Thyroid gland (tissue), 4 donors: ENCODE measurements at places on chromosomes 1 and 21. TPM values are rescaled to one million over a fixed set of nuclear protein-coding genes. Genes with fewer than 3 reads are reported as not detected.

PACC1 gene
- 5.1 TPM for total RNA-seq

DNA sequence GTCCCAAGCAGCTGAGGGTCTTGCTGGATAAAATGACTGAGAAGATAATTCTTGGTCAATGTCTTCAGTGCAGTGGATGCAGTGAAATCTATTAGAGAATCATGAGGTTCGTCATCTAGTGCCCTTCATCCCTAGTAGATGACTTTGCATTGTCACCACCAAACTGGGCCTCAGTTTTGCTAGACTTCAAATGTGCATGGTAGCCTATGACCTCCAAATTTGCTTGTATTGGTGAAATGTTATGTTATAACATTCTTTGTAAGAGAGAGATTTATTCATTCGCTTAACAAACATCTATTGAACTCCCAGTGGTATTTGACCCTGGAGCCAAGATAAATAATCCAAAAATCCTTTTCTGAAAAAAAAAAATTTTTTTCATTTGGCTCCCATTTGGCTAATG, 183.8 kb downstream of the LMX1A start:
- H3K27me3 ChIP-seq = no peaks in the 10 kb centered on the region
- no peaks in the 10 kb centered on the region for H3K4me1 ChIP-seq
- H3K27ac ChIP-seq = no peak overlapping the region

CFAP141 gene
- not detected for total RNA-seq

DNA sequence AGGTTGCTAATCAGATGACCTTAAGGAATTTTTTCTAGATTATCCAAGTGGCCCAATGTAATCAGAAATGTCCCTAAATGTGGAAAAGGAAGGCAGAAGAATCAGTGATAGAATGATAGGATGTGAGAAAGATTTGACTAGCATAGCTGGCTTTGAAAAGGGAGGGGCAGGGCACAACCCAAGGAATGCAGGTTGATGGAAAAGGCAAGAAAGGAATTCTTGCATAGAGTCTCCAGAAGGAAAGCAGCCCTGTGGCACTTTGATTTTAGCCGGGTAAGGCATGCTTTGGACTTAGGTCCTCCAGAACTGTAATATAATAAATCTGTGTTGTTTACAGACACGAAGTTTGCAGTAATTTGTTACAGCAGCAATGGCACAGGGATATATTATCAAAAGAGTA, 375.7 kb upstream of the B3GALT2 start:
- H3K27ac ChIP-seq = no peak overlapping the region
- H3K4me3 ChIP-seq = no peak overlapping the region
- H3K27me3 ChIP-seq = no peaks in the 10 kb centered on the region
- no peaks in the 10 kb centered on the region for H3K4me1 ChIP-seq

DNA sequence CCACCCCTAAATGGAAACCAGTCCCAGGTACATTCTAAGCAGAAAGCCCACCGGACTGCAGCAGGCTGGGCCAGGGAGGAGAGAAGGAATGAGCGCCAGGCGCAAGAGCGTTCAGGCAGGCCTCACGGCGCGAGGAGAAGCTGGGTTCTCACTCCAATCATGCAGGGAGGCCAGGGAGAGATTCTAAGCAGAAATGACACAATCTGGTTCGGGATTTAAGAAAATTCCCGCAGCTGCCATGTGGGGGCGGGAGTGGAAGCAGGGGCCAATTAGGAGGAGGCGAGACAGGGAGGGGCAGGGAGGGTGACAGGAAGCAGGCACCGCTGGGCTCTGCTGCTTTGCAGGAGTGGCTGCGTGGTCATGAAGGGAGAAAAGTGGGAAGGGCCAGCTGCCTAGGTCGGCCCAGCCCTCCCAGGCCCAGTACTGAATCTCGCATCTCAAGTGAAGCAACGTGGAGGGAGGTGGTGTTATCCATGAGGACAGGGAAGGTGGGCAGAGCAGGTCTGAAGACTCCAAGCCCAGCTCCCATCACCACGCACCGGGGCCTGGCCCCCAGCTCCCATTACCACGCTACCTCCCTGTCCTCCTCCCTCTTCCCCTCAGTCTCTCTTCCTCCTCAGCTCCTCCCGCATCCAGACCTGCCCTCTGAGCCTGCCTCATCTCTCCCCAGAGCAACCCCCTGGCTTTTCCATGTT, 11.8 kb downstream of the NPHP4 start:
- peaks cover 14% of the 10 kb centered on the region for H3K4me1 ChIP-seq
- H3K27ac ChIP-seq = no peak overlapping the region
- H3K4me3 ChIP-seq = no peak overlapping the region
- no peaks in the 10 kb centered on the region for H3K36me3 ChIP-seq
- H3K27me3 ChIP-seq = no peaks in the 10 kb centered on the region

PRDM16 gene
- total RNA-seq = 54.3 TPM

KCNC4 gene
- total RNA-seq = 12.5 TPM

RRP1 gene
- total RNA-seq = 17.9 TPM

GRCh38 chr1:65343286-65343685, 33.9 kb downstream of the DNAJC6 start:
- no peak overlapping the region for H3K4me3 ChIP-seq
- H3K27me3 ChIP-seq = no peaks in the 10 kb centered on the region
- H3K27ac ChIP-seq = no peak overlapping the region
- no peaks in the 10 kb centered on the region for H3K36me3 ChIP-seq
- no peak for DNase-seq
- H3K4me1 ChIP-seq = no peaks in the 10 kb centered on the region

DNA sequence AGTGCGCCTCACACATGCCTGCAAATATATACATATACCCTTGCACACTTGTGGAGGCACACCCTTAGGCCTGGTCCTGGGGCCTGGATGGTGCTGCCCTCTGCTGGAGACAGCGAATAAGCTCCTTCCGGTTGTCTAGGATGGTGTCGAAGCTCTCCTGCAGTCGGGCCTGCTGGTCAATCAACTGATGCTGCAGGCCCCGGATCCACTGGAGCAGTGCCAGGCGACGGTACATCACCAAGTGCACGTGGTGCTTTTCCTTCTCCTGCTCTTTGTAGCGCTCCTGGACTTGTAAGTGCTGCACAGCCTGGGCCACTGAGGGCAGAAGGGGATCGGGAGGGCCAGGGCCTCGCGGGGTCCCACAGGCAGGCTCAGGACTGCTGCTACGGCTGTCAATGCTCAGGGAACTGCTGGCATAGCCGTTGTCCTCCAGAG, 3.1 kb downstream of the C1orf216 start:
- peak; percentile 60 for DNase-seq
- no peak overlapping the region for H3K27ac ChIP-seq
- no peaks in the 10 kb centered on the region for H3K36me3 ChIP-seq
- no peaks in the 10 kb centered on the region for H3K27me3 ChIP-seq
- H3K4me1 ChIP-seq = peaks cover 11% of the 10 kb centered on the region

TRAF3IP3 gene
- total RNA-seq = 0.93 TPM

- H3K4me1 ChIP-seq = no peaks in the 10 kb centered on the region
- no peaks in the 10 kb centered on the region for H3K36me3 ChIP-seq
- H3K4me3 ChIP-seq = no peak overlapping the region
- DNase-seq = no peak
- no peak overlapping the region for H3K27ac ChIP-seq
Measured at GRCh38 chr1:206784471-206784903, 12.2 kb upstream of the IL10 start.

- no peaks in the 10 kb centered on the region for H3K36me3 ChIP-seq
- H3K4me1 ChIP-seq = no peaks in the 10 kb centered on the region
- DNase-seq = no peak
Measured at GRCh38 chr1:174815036-174815435, 184.7 kb upstream of the CACYBP start.

CPTP gene
- 18.4 TPM for total RNA-seq

UMODL1 gene
- total RNA-seq = not detected

DNA sequence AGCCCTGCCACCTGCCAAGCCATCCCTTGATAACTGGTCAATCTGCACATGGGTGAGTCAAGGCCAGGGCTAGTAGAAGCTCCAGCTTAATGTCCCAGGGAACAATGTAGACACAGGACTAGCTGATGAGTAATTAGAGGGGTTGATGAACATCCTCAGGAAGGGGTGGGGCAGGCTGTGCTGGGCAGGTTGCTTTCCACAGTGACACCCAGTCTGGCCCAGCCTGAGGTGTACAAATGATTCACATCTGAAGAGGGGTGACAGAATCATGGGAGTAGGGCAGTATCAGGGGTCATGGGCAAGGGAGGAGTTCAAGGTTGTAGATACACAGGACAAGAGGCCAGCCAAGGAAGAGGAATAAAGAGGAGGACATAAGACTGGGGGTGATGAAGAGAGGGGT, 4.3 kb downstream of the LPAR3 start:
- H3K27me3 ChIP-seq = no peaks in the 10 kb centered on the region
- H3K4me3 ChIP-seq = no peak overlapping the region
- no peak overlapping the region for H3K27ac ChIP-seq
- no peaks in the 10 kb centered on the region for H3K36me3 ChIP-seq
- peaks cover 10% of the 10 kb centered on the region for H3K4me1 ChIP-seq
- no peak for DNase-seq

DNA sequence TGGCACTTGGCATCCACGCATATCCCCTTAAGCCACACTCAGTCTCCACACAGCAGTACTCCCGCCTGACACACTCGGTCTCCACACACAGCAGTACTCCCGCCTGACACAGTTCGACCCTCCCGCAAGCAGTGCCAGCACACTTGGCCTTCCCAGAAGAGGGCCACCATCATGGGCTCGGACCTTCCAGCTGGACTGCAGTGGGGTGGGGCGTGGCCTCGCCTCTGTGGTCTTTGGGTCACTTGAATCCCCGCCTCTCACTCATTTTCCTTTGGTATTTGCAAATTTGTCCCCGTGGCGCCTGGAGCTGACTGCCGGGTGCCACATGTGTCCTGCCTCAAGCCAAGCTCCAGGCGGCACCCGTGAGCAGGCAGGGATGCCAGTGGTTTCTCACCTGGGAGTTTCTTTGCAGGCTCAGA, 63.7 kb downstream of the FAAP20 start:
- DNase-seq = no peak
- H3K27ac ChIP-seq = no peak overlapping the region
- H3K4me1 ChIP-seq = peaks cover 45% of the 10 kb centered on the region

DNA sequence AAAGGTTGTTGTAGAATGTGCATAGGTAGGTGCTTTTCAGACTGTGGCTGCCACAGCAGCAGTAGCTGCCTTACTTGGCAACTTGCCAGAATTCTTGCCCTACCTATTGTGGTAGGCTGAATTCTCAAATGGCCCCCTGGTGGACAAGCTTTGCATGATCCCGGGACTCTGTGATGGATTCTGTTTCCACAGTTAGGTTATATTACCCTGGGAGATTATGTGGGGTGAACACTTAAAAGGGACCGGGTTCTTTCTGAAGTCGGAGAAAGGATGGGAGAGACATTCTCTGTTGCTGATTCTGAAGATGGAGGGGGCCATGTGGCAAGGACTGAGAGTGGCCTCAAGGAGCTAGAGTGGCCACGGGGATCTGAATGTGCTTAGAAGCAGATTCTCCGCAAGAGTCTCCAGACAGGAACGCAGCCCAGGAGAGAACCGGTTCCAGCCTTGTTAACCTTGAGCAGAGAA, 32.1 kb upstream of the KCNE1 start:
- peaks cover 8% of the 10 kb centered on the region for H3K4me1 ChIP-seq
- H3K36me3 ChIP-seq = no peaks in the 10 kb centered on the region
- H3K4me3 ChIP-seq = no peak overlapping the region
- H3K27me3 ChIP-seq = no peaks in the 10 kb centered on the region
- no peak overlapping the region for H3K27ac ChIP-seq

TMEM82 gene
- total RNA-seq = not detected

EDARADD gene
- total RNA-seq = 8.9 TPM

TRABD2B gene
- total RNA-seq = 0.56 TPM

OR2L2 gene
- total RNA-seq = 0.34 TPM

- H3K36me3 ChIP-seq = peaks cover 19% of the 10 kb centered on the region
- no peak for DNase-seq
- H3K4me3 ChIP-seq = no peak overlapping the region
- H3K27me3 ChIP-seq = no peaks in the 10 kb centered on the region
Measured at GRCh38 chr1:20636785-20637347, 3.6 kb downstream of the PINK1 start.

DNA sequence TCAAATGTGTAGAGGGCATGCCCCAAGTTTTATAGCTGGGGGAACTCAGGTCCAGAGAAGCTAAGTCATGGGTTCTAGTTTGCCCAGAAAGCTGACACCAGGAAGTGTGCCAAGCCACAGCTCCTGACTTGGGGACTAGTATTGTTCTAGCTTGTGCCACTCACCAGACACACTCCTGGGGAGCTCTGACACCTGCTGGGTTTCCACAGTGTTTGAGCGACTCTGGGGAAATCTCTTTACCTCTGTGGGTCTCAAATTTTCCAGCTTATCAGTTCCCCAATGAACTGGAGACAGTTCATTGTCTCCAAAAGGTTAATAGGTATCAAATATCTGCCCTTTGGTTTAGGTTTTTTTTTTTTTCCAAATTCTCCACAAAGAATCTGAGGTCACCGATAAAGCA, 4.2 kb downstream of the KISS1 start:
- H3K4me3 ChIP-seq = no peak overlapping the region
- H3K36me3 ChIP-seq = no peaks in the 10 kb centered on the region
- peaks cover 7% of the 10 kb centered on the region for H3K4me1 ChIP-seq
- H3K27me3 ChIP-seq = no peaks in the 10 kb centered on the region
- H3K27ac ChIP-seq = no peak overlapping the region
- DNase-seq = no peak

DNA sequence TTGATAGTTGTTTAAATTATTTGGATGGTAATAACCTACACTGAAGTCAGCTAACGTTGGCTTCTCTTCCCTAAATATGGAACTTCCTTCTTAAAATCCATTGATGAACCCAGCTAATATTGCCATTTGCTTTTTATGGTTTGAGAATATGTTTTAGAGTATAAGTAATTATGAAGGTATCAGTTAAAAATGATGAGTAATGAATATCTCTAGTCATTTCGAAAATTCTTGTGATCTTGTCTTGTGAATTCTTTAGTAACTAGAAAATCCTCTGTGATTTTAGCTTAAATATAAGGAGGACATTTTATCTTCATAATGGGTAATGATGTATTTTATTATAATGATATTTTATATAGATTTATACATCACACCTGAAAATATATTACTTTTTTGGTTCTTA, 50.5 kb downstream of the ADGRL2 start:
- H3K4me1 ChIP-seq = peaks cover 11% of the 10 kb centered on the region
- no peak overlapping the region for H3K27ac ChIP-seq
- no peaks in the 10 kb centered on the region for H3K36me3 ChIP-seq
- DNase-seq = no peak
- no peak overlapping the region for H3K4me3 ChIP-seq

DNA sequence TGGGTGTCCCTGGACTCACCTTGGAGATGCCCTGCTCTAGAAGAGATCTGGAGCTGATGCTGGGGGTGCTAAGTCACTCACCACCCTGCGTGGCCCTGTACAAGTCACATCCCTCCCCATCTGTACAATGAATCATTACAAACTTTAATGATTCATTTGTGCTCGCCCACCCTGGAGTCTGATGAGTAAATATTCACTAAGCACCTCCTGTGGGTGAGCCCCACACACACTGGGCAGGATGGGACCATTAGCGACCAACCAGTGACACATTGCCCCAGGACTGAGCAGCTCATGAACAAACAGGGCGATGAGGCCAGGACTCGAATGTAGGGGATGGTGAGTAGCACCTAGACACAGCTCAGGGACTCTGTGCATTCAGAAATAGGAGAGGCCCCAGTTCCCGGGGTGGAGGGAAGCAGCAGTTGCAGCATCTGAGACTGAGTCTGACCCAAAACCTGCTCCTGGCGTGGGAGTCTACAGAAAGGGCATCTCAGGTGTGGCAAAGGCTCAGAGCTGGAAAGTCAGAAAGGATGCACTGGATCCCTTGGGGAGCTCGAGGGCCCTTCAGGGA, 18.1 kb upstream of the PDZK1IP1 start:
- no peaks in the 10 kb centered on the region for H3K4me1 ChIP-seq
- no peak overlapping the region for H3K4me3 ChIP-seq
- H3K36me3 ChIP-seq = no peaks in the 10 kb centered on the region
- H3K27ac ChIP-seq = no peak overlapping the region
- H3K27me3 ChIP-seq = no peaks in the 10 kb centered on the region

TAL1 gene
- 14.9 TPM for total RNA-seq
